Activated naive CD4-positive, alpha-beta T cell treated with anti-CD3 and anti-CD28 coated beads, Interleukin-2, amount 50 U/mL, for 72 hours (primary cell): ENCODE measurements at places on chromosomes 5 and 9.

GRCh38 chr5:86679949-86680348 is 62.2 kb downstream of the COX7C start:
- no peak for DNase-seq

- DNase-seq: no peak
These were observed 18.5 kb upstream of the ANXA1 start for GRCh38 chr9:73133022-73133651.

- no peak for DNase-seq
These were observed 42.4 kb upstream of the RICTOR start for GRCh38 chr5:39116344-39117170.

GRCh38 chr5:166994226-166994625 is 1297.2 kb upstream of the WWC1 start:
- DNase-seq: no peak

DNA sequence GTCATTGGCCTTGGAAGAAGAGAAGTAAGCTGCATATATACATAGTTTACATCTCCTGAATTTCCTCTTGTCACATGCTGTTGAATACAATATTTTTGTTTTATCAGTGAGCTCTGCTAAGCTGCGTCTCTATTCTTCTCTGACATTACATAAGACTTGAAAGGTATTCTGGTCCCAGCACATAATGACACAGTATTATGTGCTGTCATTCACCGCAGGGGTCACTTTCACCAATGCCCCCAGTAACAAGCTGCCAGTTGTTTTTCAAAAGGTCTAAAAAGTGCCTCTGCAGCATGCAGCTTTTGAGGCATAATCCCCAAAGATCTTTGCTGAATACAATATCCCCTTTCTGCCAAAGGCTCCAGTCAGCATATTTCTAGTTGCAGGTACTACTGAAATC is 349.0 kb upstream of the FAM174A start:
- DNase-seq: no peak

DNA sequence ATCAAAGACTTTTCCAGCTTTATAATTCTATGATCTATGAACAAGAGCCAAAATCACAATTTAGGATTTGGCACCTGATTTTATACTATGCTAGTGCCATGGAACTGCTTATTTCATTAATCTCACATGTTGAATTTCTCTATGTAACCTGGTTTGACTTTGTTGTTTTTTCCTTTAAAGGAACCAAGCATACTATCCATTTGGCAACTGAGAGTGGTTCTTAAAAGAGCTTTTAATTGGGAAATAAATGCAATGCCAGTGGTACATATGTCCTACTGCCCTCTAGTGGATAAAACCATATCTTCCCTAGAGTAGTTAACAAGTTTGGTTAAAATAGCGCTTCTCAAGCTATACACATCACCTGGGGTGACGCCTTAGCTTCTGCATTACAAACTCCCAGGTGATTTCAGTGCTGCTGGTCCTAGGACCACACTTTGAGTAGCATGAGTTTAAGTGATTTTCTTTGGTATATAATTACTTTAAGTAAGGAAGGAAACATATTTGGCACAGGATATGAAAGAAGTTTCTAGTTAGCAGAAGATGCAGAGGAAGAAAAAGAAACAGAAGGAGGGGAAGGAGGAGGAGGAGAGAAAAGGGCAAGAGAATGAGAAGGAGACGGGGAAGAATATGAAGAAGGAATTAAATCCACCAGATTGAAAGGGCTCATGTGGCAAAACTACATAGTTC is 56.8 kb downstream of the FGF10 start:
- DNase-seq: no peak

GRCh38 chr5:100890461-100891008 is 12.5 kb downstream of the ST8SIA4 start:
- DNase-seq: no peak

DNA sequence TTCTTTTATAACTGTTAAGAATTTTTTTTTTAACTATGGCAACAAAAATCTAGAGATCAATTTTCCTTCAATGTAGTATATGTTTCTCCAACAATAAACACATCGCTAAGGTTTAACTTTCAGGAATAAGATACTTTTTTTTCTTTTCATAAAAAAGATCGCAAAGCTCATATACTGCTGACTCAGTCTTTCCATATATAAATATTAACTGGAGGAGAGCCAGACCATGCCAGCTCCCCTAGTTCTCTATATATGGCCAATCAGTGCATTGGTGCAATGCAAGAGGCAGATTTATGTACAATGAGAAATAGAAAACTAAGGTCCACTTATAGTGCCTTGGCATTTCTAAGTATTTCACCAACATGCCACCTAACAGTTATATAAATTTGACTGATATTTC is 89.2 kb upstream of the GAS1 start:
- DNase-seq: no peak

- DNase-seq: no peak
These were observed 395.4 kb upstream of the ITGA1 start for GRCh38 chr5:52392321-52392720.

GRCh38 chr5:128199611-128200010 is 116.0 kb downstream of the SLC12A2 start:
- no peak for DNase-seq

DNA sequence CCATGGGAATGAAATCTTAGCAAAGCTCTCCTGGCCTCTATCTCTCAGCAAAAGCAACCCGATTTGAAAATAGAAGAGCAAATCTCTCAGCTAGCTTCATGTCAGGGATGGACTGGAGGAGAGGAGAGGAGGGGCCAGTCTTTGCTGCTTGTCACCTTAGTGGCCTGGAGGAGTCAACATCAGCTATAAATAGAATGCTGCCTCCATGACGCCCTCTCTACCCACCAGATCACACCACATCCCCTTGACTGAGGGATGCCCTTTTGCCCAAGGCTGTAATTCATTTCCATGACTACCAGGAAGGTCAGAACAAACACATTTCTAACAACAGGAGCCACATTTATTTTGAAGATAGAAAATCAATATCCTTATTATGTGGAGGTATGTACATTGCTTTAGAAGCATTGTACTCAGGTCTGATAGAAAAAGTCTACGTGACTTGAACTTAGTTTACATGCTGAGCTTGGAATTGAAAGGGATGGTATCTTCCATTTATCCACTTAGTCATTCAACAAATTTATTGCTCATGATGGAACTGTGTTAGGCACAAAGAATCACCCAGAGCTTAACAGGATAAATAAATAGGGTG is 92.4 kb upstream of the LIFR start:
- no peak for DNase-seq

DNA sequence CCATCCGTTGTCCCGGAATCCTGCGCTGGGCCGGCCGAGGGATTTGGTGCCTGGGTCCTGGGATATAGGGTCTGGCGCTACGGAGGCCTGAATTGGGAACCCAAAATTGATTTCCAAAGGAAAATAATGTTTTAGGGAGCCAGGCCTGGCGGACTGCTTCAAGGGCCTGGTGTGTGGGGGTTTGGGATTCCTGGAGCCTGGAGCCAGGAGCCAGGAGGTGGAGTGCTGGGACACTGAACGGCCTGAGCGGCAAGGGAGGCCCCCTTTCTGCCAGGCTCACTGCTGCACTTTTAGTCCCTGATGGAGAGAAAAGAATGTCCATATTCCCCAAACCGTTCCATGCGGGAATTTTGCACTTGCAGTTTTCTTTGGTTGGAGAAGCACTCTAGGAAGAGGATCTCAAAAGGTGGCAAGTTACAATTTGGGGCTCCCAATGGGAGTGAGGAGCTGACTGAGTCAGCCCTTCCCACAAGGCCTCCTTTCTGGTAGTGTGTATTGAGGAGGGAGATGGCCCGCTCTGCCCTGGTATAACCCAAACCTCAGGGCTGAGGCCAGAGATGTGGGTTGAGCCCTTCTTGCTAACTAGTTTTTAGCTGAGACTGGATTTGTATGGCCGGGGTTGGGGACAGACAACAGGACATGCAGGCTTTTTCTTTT is 2.2 kb downstream of the LMX1B start:
- DNase-seq: no peak

GRCh38 chr9:129351058-129351641 is 173.1 kb upstream of the IER5L start:
- DNase-seq: no peak

- no peak for DNase-seq
These were observed 63.7 kb upstream of the CCDC112 start for GRCh38 chr5:115360046-115360685.

DNA sequence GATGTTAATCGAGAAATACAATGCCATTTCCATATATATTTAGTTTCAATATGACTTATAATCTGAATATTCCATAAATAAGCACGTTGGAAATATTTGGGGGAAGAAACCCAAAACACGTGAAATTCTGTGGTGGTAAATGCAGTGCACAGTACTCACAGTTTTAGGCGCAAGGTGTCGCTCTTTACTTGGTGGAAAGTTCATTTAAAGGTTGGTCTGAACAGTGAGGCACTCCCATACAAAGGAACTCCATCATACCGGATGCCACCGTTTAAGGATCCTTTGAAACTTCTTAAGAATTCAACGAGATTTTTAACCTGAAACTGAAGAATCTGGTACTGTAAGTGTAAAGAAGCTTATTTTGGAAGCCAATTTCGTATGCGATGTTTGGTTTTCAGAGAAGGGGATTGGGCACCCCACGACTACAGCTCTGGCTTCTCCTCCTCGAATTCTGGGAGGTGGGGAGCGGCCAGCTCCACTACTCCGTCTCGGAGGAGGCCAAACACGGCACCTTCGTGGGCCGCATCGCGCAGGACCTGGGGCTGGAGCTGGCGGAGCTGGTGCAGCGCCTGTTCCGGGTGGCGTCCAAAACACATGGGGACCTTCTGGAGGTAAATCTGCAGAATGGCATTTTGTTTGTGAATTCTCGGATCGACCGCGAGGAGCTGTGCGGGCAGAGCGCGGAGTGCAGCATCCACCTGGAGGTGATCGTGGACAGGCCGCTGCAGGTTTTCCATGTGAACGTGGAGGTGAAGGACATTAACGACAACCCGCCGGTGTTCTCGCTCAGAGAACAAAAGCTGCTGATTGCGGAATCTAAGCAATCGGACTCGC is at the start of gene PCDHA11:
TSS of gene PCDHA11 (plus strand) at position 237 of the 834 bp plus-strand sequence. CDS start at position 384, 147 bp downstream.
- DNase-seq: no peak

GRCh38 chr5:45411971-45412612 is 284.1 kb downstream of the HCN1 start:
- no peak for DNase-seq

DNA sequence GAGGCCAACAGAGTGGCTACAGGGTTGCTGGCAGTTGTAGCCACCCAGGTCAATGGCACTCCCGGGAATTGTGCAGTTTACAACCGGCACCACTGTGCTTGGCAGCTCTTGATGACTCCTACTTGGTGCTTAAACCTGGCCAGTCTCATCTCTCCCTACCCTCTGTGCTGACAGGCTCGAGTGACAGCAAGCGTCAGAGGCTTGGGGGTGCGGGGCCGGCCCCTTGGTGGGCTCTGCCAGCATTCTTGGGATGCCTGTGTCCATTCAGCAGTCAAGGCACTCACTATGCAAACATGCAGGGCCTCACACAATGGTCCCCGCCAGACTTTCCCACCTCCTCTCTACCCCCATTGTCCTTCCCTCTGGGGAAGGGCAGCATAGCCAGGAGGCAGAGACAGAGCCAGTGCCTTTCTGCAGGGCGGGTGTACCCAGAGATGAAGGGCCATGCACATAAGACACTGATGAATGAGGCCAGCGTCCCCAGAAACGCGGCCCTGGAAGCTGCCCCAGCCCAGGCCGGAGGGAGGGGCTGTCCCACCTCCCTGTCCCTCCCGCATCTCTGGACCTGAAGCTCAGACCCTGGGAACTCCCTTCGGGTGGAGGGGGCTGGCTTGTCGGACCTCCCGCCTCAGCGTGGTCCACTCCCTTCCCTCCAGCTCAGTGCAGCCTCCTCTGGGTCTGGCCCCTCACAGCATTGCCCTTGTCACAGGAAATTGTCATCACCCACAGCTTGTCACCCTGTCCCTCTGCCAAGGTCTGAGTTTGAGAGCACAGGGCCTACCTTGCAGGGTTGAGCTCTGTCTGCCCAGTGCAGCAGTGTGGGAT is 26.4 kb upstream of the NOTCH1 start:
- no peak for DNase-seq

GRCh38 chr9:98854266-98854665 is 46.8 kb downstream of the GALNT12 start:
- DNase-seq: no peak

- no peak for DNase-seq
These were observed 309.0 kb upstream of the FBXL7 start for GRCh38 chr5:15191012-15191411.

GRCh38 chr5:165627548-165628170 is 2122.2 kb downstream of the MAT2B start:
- no peak for DNase-seq

DNA sequence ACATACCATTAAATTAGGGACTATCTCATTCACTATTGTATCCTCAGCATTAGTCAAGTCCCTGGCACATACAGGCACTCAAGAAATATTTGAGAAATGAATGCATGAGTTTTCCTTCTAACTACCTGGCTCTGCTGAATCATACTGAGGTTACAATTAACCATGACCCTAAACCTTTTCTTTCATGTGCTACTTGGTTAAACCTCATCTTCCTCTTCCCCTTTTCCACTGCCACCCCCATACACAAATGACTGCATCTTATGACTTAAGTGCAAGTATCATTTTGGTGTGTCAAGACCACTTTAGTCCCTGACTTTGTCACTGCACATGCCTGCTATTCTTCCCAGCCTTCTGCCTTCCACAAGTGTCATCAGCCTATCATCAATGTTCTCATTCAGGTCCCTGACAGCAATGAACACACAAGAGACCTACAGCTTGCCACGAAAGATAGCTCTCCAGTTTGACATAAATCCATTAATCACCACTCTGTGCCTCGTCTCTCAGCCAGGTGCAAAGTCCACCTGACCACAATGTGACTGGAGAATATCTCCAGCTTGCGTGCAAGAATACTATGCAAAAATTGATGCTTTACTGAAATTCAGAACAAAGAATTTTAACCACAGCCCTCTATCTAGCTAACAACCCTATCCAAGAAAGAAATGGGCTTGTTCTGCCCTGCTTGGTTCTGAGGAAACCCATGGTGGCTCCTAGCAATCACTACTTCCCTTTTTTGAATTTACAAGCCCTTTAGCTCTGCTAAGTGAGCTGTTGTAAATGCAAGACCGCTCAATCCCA is 74.5 kb downstream of the MAPKAP1 start:
- DNase-seq: peak; percentile 74

DNA sequence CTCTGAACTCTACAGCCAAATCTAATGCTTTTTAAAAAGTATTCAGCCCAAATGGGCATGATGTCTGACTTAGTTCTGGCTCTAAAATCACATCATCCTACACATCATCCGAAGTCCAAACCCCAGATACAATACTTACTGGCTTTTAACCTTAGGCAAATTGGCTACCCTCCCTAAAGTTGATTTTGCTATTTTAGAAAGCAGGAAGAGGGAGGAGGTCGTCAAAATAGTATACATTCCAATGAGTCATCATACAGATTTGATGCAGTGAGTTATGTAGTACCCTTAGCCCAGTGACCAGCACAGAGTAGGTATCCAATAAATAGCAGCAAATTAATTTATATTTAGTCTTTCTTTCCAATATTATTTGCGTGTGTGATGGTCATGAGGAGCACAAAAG is 582.0 kb upstream of the TUSC1 start:
- no peak for DNase-seq
